Stimulated activated naive CD8-positive, alpha-beta T cell treated with anti-CD3 and anti-CD28 coated beads, Interleukin-15, amount 100 ng/mL, for 72 hours (primary cell): ENCODE measurements at places on chromosomes 2 and 18.

DNA sequence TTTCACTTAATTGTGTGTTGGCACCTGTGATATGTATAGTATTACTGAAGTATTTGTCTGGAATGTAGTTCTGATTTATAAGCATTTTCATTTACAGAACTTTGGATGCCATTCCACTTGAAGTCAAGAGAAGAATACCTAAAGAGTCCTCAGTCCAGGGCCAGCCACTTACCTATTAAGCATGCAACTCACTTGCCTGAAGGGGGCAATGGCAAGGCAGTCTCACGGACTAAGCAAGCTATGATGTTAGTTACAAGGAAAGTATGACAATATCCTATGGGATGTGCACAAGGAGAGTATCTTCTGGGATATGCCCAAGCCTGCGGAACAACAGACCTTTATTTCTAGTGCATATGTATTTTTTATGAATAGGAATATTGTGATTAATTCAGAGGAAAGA lies 369.4 kb upstream of the GCFC2 start:
- no peak for DNase-seq

DNA sequence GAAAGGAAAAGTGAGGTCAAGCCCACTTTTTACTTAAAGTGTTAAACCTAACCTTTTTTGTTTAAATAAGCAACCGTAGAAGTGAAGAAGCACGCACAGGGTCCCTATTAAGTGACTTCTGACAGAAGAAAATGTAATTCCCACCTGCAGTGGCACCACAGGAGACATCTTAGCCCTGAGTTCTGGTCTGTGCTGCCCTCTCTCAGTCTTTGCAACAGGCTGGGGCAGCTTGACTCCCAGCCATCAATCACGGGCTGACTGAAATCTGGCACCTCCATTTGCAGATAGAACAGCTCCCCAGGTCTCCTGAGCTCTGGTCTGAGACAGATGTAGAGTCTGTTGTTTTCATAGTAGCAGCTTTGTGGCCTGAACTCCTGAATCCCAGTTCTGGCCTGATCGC lies 170.0 kb downstream of the LTBP1 start:
- no peak for DNase-seq

DNA sequence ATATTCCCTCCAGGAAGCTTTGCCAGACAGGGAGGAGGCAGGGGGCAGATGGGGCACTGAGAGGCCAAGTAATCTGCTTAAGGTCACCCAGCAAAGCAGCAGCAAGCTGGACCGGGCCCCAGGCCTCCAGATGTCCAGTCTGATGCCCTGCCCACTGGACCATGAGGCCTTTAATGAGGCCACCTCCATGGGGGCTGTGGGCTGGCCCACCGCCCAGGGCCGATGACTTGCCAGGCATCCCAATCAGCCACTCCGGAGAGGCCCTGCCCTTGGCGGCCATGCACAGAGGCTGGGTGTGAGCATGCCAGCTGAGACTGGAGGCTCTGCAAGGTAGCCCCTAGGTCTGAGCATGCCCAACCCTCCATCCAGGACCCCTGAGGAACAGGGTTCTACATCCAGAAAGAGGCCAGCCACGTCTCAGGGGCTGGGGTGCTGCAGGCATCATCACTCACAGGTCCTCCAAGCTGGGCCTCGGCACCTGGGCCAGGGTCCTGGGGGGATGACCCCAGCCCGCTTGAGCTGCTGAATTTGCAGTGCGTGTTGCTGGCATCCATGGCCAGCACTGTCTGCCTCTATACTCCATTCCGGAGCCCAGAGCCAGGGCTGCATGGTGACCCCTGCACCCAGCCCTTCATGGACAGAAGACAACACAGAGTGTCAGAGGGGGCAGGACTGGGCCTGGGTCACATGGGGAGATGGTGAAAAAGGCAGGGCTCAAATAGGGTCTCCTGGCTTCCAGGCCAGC lies 164.2 kb downstream of the INHBB start:
- no peak for DNase-seq

DNA sequence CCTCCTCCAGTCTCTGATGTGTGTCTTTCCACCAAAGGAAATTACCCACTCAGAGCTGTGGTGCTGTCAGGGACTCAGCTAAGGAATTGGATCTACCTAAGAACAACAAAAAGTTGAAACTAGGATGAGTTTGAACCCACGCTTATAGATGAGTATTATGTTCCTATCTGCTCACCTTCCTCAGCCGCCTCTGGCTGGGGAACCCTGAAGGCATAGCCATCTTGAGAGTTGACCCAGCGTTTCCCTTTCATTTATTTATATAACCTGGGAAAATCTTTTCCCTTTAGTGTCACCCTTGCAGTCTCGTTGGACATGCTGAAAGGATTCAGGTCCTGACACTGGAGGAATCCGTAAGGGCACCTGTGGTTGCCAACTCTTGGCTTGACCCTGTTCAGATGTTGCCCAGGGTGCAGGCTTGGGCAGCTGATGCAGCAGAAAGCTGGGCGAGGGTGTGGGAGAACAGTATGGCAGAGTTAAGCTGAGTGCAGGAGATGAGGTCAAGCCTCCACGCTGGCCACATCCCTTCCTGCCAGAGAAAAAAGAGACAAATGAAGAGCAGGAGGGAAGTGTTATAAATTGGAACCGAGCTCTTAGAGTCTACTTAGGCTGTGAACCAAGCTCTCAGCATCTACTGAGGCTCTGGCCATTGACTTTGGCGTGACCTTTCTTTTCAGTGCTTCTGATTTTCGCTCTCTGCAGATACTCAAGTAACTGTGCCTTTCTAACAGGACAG lies 1.9 kb downstream of the CDH20 start:
- no peak for DNase-seq

- DNase-seq = no peak
Measured at GRCh38 chr18:39960550-39960949, 1994.5 kb upstream of the PIK3C3 start.

- no peak for DNase-seq
Measured at GRCh38 chr2:187034434-187034833, 185.5 kb upstream of the ZSWIM2 start.

GRCh38 chr2:223832241-223832903 lies 5.0 kb downstream of the AP1S3 start:
- no peak for DNase-seq

DNA sequence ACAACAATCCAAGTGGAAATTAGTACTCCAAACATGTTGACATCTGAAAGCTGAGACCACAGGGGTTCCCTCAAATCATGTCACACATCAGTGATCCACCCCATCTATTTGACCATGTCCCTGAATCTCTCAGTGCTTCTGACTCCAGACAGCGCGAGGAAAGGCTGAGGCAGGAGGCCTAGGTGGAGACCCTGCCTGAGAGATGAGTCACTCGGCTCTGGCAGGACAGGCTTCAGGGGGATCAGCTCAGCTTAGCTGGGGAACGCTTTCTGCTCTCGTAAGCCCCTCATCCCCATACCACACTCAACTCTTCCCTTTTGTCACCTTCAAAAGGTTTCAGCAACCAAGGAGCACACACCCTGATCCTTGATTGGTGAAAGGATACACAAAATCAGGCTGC lies 5.8 kb upstream of the FAM228A start:
- DNase-seq = no peak

DNA sequence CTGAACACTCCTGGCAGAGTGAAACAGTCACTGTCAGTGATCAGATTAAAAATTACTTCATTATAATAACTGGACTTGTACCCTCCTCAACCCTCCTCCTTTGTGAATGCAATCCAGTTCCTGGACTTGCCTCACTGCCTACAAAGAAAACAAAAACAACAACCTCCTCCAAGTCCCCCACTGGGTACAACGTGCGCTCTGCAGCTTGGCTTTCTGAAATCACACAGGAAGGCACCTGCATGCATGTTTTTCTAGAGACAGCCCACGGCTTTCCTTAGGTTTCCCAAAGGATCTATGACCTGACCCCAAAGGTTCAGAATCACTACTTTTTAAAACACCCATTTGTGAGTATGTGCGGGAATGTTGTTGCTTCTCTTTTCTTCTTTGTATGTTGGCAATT lies 61.4 kb upstream of the TUBA3E start:
- no peak for DNase-seq

DNA sequence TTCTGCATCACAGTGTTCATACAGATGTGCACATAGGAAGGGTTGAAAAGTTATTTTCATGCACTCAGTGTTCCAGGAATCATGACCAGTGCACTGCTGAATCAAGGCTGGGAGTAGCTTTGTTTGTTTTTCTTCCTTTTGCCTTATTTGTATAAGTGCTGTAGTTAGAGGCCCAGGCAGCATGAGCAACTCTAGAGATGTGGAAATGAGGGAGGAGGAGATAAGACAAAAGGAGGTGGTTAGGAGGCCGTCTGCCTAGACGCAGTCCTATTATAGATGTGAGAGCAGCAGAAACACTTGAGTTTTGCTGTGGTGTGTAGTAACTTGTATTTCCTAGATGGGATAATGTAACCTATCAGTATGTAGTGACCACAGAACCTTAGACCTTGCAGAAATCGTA lies 264.3 kb upstream of the RASGRP3 start:
- no peak for DNase-seq

DNA sequence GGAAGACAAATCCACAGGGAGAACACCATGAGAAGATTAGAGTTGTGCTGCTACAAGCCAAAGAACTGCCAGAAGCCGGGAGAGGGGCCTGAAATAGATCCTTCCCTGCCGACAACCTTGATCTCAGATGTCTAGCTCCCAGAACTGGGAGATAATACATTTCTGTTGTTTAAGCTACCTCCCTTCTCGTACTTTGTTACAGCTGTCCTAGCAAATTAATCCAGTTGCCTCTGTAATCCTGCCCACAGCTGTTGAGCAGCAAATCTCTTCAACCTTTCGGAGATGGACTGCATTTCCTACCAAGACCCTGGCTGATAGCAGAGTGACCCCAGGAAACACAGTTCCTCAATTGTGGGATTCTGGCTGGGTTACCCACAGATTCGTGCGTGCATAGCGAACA lies 2.6 kb upstream of the TBC1D8 start:
- DNase-seq = no peak

GRCh38 chr2:187640926-187641510 lies 86.8 kb upstream of the TFPI start:
- DNase-seq = no peak

DNA sequence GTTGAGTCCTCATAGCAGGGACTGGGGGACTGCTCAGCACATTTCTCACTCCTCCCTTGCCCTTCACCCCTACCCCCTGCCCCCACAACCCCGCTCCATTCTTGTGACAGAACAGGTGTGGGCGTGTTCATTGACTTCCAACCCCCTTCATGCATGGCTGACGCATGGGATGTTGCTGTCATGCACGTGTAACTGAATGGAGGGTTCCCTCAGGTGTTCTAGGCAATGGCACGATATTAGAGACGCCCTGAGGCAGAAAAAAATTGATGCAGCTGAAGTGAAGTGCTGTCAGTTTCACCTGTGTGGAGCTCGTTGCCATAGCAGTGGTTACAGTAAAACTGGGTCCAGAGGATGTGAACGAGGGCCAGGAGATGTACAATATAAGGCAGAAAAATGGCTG lies 6.5 kb upstream of the THOC1 start:
- DNase-seq = no peak

DNA sequence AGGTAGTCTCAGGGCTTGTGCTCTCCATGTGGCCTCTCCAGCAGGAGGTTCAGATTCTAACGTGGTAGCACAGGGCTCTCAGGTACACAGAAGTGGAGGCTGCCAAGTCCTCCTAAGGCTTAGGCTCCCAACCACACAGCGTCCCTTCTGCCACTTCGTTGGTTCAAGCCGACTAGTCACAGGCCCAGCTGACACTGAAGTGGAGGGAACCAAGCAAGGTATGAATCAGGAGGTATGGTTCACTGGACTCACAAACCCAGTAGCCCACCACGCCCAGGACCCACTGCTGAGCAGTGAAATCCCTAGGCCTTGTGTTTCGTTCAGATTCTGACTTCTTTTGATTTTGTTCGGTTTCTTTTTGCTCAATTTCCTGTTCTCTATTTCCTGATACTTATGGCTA lies 46.0 kb upstream of the SEC11C start:
- DNase-seq = no peak

GRCh38 chr2:224997802-224998201 lies 44.5 kb downstream of the DOCK10 start:
- no peak for DNase-seq

- no peak for DNase-seq
Measured at GRCh38 chr2:230703514-230703913, 9.1 kb upstream of the CAB39 start.

- no peak for DNase-seq
Measured at GRCh38 chr2:238176613-238177012, 17.8 kb downstream of the ERFE start.

DNA sequence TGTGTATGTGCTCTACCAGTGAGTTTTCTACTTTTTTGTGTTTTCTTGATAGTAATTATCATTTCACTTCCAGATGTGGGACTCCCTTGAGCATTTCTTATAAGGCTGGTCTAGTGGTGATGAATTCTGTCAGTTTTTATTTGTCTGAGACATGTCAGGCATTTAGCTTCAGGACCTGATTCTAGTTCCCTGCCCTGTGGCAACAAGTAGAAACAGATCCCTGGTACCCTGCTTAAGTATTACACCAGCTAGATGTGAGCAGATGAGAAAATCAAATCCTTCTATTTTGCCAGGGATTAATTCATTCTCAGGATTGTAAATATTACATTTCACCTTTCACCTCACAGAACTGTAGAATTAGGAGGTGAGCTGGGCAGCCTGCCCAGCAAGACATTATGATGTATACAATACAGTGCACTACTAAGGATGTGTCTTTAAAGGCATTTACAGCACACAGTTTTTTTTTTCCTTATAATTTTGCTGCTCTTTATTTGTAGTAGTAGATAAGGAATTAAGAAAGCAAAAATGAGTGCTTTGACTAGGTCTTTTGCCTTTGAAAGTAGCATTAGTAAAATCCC lies 35.1 kb downstream of the GALM start:
- no peak for DNase-seq

DNA sequence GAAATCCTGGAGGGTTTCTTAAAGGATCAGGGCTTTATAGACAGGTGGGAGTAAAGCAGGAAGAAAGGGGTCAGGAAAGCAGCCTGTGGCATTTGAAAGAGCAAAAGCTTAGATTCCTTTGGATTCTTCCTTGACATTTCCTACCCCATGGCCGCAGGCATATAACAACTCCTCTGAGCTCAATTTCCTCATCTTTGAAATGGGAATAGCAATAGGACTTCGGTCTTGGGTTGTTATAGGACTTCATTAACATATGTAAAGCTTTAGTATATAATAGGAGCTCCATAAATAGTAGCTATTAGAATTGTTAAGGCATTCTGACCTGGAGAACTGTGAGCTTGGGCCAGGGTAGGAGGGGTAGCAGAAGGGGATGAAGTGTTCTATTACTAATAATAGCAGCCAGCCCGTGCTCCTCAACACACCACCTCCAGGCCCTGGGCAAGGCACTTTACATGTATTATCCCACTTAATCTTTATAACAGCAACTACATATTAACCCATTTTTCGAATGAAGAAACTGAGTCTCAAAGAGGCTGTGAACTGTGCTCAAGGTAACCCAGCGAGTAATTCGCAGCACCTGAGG lies 10.6 kb downstream of the ZFP36L2 start:
- no peak for DNase-seq

- DNase-seq = peak; percentile 71
Measured at GRCh38 chr2:96531872-96532505, 4.6 kb upstream of the ARID5A start.

GRCh38 chr2:38207168-38207567 lies 131.2 kb upstream of the CYP1B1 start:
- no peak for DNase-seq

GRCh38 chr2:231181860-231182512 lies 16.4 kb upstream of the ARMC9 start:
- no peak for DNase-seq
